ENCODE measurements at places on chromosomes 7 and 10. TPM values are rescaled to one million over a fixed set of nuclear protein-coding genes. Genes with fewer than 3 reads are reported as not detected.

GRCh38 chr7:106029451-106029850 lies 66.4 kb downstream of the CDHR3 start:
- DNase-seq = no peak

The TRPV5 gene
- total RNA-seq = not detected

DNA sequence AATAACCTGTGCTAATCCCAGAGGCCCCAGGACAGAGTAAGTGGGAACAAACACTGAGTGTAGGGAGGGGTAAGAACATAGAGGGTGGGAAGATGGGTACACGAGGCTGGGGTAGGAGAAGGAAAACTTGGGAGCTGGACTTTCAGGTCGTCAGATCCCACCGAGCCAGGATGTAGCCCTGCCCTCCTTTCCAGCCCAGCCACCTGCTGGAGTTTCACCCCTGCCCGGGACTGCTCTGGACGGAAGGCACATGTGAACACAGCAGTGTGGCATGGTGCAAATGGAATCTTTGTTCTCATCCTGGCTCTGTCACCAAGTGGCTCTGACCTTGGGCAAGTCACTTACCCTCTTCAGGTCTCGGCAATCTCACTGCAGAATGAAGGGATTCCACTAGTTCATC lies 52.8 kb downstream of the PODXL start:
- no peak for DNase-seq

The PLPP4 gene
- 3.0 TPM for total RNA-seq

DNA sequence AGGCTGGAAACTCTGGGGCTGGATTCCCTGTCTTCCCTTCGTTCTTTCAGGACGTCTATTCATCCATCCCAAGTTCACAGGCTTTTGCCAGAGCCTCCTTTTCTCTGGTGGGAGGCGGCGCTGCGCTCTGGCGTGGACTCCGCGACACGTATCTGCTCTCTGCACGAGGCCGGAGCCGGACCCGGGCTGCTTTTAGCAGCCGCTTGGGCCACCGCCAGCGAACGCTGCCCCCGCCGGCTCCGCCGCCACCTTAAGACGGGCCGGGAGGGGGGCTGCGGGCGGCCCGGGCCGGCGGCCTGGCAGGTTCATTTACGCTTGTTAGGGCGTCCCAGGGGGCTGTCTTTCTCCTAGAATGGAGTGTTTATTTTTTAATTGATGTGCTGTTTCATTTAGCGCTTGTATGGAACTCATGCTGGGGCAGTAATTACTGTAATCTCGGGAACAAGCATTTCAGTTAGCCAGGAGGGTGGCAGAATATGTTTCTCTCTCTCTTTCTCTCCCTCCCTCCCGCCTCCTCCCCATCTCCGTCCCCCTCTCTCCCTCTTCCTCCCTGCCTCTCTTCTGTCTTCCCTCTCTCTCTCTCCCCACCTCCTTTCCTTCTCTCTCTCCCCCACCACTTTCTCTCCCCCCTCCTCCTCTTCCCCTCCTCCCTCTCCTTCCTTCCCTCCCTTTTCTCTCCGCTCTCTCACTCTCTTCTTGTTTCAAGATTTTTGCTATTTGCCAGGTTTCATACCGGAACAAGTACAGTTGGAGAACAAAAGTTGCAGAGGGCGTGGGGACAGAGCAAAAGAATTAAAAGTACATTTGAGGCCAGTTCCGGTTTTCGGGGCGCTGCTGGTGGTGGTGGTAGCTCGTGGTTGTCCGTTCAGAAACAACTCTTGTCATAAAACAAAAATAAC lies 1.3 kb upstream of the FZD8 start:
- DNase-seq = no peak

GRCh38 chr10:118595598-118596425 lies at the start of gene PRLHR:
TSS of gene PRLHR (minus strand) at chr10:118595648. CDS start at chr10:118595244, 404 bp downstream.
- no peak for DNase-seq

DNA sequence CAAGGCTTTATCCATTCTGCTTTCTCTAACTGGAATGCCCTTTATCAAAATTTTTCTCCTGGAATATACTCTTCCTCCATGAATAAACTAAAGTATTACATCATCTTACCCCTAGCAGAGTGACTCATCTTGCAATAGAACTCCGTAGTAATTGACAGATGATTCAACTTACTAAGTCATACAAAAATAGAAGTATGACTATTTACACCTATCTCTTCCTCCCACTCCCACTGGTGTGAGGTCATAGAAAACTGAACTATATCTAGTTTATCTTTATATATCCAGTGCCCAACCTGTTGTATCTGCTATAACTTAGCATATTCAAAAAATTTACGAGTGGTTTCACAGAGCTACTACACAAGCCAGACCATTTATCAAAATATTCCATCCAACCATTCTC lies 26.1 kb downstream of the ABCB1 start:
- DNase-seq = no peak

DNA sequence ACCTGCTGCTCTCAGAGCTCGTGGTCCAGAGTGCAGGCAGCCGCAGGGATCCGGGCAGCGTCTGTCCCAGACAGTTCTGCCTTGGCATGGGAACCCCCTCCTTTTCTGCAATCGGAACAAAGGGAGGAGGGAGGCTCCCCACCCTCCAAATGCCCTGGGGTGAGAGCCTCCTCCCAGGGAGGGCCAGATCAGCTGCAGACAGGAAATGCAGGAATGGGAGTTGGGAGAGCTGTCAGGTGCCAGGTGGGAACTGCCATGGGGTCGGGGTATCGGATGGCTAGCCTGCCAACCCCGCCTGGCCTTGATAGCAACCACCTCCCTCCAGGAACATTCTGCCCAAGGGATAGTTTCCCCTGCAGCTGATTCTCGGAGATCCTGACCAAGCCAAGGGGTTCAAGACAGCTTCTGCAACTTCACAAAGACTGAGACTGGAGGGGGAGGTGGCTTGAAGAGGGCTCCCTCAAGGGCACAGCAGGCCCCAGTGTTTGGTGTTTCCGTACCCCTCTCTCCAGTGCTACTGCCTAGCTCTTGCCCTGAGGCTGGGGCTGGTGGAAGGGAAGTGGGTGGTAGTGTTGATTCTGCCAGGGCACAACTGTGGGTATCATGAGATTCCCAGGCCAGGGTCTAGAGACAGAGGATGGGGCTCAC lies at the start of gene CALML5:
Gene CALML5, minus strand, starts transcription at position 78 of the 648 bp plus-strand sequence. CDS start 132 bp downstream, outside the sequence.
- DNase-seq = no peak

DNA sequence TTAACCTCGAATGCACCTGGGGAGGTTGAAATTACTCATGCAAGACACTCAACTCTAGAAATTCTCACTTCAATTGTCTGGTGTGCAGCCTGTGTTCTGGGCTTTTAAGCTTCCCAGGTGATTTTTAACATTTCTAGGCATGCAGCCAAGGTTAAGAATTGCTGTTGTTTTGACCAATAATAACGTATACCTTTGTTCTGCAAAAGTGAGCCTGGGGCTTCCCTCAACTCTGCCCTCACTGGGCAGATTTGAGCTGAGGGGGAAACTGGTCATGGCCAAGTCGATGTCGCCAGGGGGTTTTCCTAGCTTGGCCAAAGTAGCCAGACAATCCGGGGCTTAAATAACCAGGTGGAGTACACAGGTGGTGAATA lies 568 bp downstream of the PRSS2 start:
- no peak for DNase-seq

GRCh38 chr10:110129490-110129889 lies 77.9 kb upstream of the MXI1 start:
- DNase-seq = no peak

- DNase-seq = no peak
Measured at GRCh38 chr10:101047268-101047667, 14.5 kb upstream of the KAZALD1 start.
